ENCODE measurements at places on chromosomes 5 and 9.

- DNase-seq: no peak
Observed at GRCh38 chr5:125134216-125135081, 388.0 kb upstream of the ZNF608 start.

DNA sequence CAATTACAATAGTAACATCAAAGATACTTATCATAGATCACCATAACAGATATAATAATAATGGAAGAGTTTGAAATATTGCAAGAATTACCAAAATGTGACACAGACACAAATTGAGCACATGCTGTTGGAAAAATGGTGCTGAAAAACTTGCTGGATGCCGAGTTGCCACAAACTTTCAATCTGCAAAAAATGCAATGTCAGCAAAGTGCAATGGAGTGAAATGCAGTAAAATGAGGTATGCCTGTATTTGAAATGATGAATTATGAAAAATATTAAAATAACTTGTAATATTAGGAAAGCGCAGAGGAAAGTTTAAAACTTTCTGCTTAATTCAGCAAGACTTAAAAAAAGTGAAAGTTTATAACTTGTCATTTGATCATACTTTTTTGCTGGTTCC lies 12.0 kb upstream of the PCBD2 start:
- no peak for DNase-seq

- no peak for DNase-seq
Observed at GRCh38 chr5:174356536-174356935, 311.0 kb downstream of the NSG2 start.

DNA sequence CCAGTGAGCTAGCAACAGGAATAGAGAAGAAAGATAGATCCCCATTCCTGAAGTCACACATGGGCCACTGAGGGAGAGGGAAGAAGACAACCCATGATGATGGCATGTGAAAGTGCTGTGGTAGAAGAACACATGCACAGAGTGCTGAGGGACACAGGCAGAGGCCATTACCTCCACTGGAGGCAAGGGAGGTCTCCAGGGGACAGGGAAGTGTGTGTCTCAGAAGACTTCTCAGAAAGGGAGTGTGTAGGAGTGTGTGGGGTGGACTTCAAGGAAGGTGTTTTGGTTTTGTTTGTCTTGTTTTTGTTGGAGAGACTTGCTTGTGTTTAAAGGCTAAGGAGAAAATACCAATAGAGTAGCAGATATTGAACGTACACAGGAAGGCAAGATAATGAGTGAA lies 77.0 kb upstream of the SMARCA2 start:
- DNase-seq: no peak

DNA sequence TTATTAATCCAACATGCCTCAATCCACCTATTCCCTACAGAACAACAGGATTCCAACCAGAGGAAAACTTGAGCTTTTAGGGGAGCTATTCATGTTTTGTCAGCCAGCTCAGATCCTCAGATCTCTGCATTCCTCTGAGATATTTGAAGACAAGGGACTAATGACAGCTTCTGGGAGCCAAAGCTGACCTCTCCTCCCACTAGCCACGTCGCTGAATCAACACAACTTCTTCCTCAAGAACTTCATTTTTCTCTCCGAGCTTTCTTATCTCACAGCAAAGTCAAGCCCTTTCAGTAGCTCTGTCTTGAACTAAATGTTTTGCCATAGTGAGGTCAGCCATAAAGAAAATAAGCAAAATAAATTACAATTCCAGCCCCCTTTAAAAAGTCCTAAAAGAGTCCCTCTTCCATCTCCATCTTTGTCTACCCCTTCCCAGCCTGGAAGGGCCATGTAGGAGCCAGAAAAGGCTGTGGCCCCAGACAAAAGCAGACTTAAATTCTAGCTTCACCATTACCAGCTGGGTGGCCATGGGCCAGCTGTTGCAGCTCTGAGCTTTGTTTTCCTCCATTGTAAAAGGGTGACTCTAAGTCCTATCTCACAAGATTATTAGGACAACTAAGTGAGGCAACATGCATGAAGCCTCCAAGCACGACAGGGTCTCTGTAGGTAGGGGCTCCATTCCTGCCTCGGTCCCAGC lies 65.0 kb downstream of the HSD17B3 start:
- DNase-seq: no peak

GRCh38 chr5:140402258-140403074 lies 833 bp downstream of the ANKHD1 start:
- DNase-seq: peak; percentile 69

- DNase-seq: no peak
Observed at GRCh38 chr5:31846934-31847333, 208.0 kb downstream of the PDZD2 start.

- no peak for DNase-seq
Observed at GRCh38 chr9:125887172-125887571, 140.0 kb downstream of the PBX3 start.

DNA sequence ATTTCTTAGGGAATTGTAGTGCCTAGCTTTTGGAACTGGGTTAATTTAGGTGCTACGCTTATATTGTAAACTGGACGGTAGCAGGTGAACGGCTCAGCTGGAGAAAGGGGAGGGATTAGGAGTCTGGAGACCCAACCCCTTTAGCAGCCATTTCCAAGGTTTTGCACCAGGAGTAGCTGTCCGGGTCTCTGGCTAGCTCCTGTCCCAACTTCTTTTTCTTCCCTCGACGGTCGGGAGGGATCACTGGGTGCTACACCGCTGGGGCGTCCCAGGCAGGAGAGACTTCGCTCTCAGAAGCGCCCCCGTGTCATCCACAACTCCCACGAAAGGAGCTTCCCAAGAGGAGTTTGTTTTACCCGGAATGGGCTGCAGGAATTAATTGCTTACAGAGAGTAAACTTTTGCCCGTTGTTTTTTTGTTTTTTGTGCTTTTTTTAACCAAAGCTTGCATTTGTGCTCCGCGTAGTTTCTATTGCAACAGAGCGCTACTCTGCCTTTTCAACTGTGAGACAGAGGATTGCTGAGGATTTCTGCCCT lies 1640.9 kb upstream of the C9orf72 start:
- no peak for DNase-seq

DNA sequence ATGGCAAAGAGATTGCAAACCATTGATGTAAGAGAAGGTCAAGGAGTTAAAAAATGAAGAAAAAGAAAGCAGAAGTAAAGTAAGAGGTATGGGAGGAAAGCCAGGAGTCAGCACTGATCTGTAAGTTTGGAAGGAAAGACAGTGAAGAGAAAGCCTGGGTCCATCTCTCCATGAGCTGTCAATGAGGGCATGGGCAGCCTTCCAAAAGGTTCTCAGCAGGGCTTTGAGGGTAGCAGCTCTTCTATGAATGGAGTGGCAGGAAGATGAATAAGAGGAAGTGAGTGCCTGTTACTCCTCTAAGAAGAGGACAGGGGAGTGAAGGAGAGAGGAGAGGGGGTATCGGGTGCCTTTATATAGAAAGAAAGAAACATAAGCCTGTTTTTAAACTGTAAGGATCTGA lies 97.1 kb downstream of the ADCY2 start:
- no peak for DNase-seq

GRCh38 chr9:93621922-93622321 lies 45.5 kb downstream of the PHF2 start:
- peak; percentile 5 for DNase-seq

DNA sequence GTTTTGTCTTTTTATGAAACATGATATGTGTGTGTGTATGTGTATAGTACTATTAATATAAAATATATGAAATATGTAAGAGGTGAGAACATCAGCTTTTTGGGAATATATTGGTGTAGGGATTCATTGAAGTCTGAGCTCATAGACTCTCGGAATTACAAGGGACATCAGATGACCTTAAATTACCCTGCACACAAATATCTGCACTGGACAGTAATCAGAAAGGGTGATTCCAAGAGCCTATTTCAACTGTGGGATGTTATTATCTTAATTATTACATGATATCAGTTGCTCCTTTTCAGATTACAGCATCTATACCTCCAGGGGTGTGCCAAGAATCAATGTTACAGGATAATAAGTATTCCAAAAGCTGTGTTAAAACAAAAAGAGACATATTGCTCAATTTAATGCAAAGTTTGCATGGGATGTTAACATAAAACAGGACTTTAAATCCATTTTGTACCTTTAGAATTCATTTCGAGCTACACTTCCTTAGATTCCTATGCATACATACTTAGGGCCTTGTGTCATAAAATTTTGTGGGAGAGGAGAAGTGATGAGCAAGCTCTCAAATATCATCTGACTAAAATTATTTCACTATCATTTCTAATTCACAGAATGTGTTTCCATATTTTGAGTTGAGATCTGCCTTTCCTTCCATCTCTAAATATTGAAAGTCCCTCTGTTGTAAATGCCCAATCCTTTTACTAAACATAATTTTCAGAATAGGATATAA lies 365.2 kb downstream of the BRINP1 start:
- DNase-seq: no peak

- no peak for DNase-seq
Observed at GRCh38 chr5:55998966-55999365, 4.2 kb upstream of the IL6ST start.

DNA sequence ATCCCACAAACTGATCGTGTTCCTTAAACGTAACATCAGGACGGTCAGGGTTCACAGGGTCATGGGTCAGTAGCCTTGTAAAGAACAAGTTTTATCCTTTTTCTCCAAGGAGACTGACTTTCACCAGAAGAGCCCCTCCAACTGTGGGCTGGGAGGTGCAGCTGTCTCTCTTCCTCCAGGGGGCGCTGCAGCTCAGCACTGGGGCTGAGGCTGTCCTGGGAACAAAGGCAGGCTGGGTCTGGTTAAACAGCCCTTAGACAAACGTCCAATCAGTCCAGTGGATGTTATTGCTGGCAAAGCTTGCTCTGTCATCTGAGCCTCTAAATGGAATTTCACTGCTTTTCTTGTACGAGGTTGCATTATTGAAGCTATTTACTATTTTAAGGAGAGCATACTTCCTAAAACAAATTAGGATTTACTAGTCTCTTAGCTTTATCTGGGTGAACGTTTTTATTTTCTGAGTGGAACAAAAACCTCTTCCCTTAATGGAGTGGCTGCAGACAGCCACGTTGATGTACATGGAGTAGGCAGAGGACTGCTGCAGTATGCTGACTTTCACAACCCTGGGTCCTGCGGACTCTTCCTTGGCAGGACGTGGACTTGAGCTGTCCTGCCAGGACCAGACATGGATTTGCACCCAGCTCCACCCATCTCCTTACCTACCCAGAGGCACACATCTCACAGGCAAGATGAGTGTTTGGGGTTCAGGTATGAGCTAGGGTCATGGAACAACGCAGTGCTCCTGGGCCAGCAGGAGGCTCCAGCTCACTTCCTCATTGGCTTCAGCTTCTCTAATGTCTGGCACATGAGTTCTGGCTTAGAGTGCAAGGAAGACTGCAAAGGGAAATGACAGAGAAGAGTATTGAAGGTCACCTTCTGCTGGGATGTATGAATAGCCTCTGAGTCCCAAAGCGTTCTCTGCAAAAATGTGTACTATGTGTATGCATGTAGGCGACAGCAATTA lies 7.8 kb downstream of the EXOSC2 start:
- peak; percentile 78 for DNase-seq

DNA sequence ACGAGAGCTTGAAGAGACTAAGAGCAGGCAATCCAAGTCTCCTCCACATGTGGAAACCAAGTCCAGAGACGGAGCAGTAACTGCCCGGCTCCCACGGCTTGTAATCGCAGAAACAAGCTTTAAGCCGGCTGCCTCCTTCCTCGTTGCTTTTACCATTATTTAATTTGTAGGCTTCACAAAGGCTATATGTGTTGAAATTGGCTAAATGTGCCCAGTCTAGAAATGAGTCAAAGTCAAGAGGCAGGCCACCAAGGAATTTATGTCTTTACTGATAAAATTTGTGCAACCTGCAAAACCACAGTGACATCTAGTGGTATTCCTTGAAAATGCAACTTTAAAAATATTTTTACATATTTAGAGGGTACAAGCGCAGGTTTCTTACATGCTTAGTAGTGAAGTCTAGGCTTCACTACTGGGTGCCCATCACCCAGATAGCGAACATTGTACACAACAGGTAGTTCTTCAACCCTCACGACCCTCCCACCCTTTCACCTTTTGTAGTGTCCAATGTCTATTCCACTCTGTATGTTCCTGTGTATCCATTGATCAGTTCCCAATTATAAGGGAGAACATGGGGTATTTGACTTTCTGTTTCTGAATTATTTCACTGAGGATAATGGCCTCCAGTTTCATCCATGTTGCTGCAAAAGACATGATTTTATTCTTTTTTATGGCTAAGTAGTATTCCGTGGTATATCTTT lies 33.5 kb upstream of the EBF1 start:
- no peak for DNase-seq

- DNase-seq: no peak
Observed at GRCh38 chr5:43837996-43838395, 235.0 kb downstream of the NNT start.

GRCh38 chr5:75469017-75469416 lies 42.4 kb downstream of the CERT1 start:
- no peak for DNase-seq

DNA sequence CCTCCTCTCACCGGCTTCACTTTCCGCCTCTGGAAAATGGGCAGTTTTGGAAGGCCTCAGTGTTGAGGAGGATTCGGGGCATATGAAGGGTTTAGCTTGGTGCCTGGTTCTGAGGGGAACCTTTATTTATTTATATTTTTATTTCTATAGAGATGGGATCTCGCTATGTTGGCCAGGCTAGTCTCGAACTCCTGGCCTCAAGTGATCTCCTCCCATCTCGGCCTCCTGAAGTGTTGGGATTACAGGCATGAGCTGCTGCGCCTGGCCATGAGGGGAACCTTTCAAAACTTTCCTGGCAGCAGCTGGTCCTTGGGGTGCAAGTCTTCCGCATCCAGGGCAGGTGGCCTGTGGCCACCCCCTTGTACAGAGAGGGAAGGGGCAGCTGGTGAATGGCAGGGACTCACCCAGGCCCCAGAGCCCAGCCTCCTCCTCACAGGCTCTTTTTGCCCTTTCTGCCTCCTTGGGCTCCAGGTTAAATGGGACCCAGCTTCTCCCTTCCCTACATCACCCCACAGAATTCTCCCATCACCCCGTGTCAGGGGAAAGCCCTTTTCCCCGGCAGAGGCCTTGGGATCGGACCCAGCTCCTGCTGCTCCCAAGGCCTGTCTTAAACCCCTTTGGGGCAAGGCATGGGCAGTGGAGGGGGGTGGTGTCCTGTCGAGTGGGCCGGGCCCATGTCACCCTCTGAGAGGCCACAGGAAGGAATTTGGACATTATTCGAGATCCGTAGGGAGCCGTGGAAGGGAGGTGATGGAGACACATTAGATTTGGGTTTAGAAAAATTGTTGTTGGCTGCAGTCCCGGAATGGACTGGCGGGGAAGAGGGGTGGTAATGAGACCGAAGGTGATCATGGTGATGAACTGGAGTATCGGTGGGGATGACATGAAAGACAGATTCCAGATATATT lies 5.9 kb downstream of the NCS1 start:
- no peak for DNase-seq

DNA sequence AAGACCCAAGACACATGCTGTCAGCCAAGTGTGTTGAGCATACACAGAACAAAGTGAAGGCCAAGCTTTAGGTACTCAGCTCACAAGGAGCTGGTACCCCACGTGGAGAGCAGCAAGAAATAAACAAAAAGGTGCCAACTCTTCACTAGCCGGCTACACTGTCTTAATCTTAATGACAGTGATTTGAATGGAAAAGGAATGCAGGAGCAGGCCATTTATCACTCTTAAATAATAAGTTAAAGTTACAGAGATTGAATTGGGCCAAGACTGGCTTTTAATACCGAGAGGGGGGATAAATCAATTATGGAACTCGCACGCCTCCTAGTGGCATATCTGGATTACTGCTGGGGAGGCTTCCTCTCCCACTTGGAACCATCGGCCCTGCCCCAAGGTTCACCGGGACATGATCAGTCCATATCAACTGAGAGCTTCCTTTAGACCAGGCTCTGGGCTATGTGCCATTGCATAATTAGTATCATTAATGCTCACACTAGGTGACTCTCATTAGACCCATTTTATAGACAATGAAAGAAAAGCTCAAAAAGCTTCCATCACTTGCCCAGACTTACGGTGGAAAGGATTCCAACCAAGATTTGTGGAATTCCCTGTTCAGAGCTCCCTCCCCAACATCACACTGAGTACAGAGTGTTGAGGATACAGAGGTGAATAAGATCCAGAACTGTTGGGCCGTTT lies 94.0 kb downstream of the ACTL7B start:
- DNase-seq: peak; percentile 58
